Activated T-cell treated with anti-CD3 and anti-CD28 coated beads, Interleukin-2, amount 50 U/mL, for 72 hours (primary cell): ENCODE measurements at places on chromosomes 7 and 10. TPM values are rescaled to one million over a fixed set of nuclear protein-coding genes. Genes with fewer than 3 reads are reported as not detected.

Gene NRG3
- total RNA-seq = not detected

Gene LRRC18
- total RNA-seq = not detected

Gene ANKRD30A
- total RNA-seq = not detected

Gene OPN1SW
- not detected for total RNA-seq

Gene DIP2C
- 1.6 TPM for total RNA-seq

Gene KIF20B
- 54.0 TPM for total RNA-seq

Gene CPVL
- 0.51 TPM for total RNA-seq

Gene MLLT10
- 45.4 TPM for total RNA-seq

Gene COL17A1
- not detected for total RNA-seq

Gene SCRN1
- total RNA-seq = 14.0 TPM

Gene NEUROG3
- total RNA-seq = 0.39 TPM

Gene WNT2
- total RNA-seq = not detected

Gene TRIM56
- 50.2 TPM for total RNA-seq

Gene AKR1D1
- total RNA-seq = not detected

Gene WDFY4
- total RNA-seq = 0.58 TPM

Gene CLRN3
- total RNA-seq = not detected

Gene RPP38
- 17.7 TPM for total RNA-seq

Gene ADO
- total RNA-seq = 33.4 TPM

Gene CHN2
- 1.2 TPM for total RNA-seq
